ENCODE measurements at places on chromosomes 4 and X. TPM values are rescaled to one million over a fixed set of nuclear protein-coding genes. Genes with fewer than 3 reads are reported as not detected.

GRCh38 chr4:75696071-75696470 lies 22.9 kb upstream of the G3BP2 start:
- DNase-seq = peak; percentile 49

FAAH2 gene
- 12.0 TPM for total RNA-seq

CPZ gene
- total RNA-seq = 0.20 TPM

GRCh38 chr4:113040793-113041192 lies 8.7 kb upstream of the ANK2 start:
- no peak for DNase-seq

- no peak for DNase-seq
Observed at GRCh38 chrX:65508851-65509250, 25.7 kb downstream of the LAS1L start.

GAGE12J gene
- not detected for total RNA-seq

COL25A1 gene
- not detected for total RNA-seq

RHOXF2 gene
- not detected for total RNA-seq

Measured in renal cortical epithelial cell (primary cell).